ENCODE measurements at places on chromosomes 4 and X.
A peak's percentile ranks its signal among the peaks of the same experiment; 100 is the strongest.

DNA sequence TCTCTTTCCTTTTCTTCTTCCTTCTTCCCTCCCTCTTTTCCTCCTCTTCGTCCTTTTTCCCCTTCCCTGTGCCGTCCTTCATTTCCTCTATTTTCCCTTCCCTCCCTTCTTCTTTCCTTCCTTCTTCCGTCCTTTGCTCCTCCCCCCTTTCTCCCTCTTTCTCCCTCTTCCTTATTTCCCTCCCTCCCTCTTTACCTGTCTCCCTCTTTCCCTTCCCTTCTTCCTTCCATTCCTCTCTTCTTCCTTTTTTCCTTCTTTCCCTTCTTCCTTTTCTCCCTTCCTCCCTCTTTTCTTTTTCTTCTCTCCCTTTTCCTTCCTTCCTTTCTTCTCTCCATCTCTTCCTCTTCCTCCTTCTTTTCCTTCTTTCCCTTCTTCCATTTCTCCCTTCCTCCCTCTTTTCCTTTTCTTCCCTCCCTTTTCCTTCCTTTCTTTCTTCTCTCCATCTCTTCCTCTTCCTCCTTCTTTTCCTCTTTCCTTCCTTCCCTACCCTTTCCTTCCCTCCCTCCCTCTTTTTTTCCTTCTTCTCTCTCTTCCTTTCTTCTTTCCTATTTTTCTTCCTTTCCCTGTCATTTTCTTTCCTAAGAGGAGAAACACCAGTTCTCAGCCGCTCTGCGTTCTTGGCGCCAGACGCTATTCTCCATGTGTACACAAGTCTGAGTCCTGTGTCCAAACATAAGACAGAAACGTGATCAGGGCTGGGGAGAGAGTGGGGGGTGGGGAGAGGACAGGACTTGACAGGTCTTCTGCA, 597.1 kb downstream of the MID1IP1 start:
- DNase-seq, result no peak

DNA sequence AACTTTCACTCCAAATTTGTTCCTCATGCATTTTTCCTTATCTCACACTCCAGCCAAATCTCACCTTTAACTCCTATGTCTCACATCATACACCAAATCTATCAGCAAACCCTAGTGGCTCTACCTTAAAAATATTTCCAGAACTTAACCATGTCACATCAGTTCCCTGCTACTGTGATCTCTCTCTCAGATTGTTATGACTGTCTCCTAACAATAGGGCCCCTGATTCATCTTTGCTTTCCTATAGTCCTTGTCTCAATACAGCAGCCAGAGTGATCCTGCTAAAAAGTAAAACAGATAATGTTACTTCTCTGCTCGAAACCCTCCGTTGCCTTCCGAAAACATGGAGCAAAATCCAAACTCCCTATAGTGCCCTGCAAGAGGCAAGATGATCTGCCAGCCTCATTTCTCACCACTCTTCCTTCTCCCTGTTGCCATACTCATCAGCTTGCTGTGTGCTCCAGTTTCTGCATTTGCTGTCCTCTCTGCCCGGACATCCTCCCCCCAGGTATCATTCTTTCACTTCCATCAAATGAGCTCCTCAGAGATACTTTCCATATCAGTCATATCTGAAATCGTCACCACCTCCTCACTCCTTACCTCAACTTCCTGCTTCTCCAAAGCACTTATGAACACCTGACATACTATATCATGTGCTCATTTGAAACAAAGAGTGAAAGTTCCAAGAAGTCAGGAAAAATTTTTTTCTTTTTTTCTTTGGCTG, 293.4 kb upstream of the NR3C2 start:
- DNase-seq, result no peak

DNA sequence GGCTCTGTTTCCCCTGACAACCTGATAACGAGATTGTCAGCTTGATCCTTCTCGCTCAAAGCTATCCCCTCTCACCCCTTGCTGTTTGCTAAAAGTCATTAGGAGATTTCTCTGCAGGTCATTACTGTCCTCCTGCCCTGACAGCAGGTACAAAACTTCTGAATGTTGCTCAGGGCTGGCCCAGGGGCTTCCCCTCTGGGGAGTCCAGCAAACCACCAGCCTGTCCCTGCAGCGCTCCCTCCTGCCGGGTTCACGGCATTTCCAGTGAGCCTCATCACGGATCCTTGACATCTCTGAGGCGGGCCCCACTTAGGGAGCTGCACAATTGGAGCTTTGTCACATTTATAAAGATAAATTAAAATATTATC, 5.2 kb upstream of the SORCS2 start:
- no peak for DNase-seq

- DNase-seq, result no peak
These were observed 429.1 kb upstream of the INTU start for GRCh38 chr4:127203562-127204200.

DNA sequence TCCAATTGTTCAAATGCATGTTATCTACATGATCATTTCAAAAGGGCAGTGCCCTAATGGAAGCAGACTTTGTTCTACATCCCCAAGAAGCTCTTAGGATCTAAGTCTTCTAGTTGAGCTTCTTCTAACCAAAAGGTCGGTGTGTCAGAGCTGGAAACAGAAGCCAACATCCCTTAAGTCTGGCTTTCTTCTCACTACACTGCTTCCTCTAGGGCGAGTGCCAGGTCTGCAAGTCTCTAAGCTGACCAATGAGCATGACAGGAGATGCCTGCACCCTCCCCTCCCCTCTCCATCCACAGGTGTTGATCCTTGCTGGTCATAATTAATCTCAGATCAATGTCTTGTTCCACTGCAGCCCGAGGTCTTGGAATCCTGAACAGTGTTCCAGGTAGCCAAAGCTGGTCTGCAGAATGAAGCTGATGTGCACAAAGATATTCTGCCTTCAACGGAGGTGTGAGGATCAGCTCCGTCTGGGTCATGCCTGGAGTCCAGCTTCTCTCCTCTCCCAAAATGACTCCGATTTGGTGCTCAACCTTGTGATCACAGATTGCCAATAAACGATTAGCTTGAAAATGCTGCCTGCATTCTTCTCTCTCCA, 44.1 kb downstream of the WDR1 start:
- no peak for DNase-seq

- DNase-seq, result peak; percentile 38
These were observed 10.0 kb downstream of the TNIP3 start for GRCh38 chr4:121154103-121154515.

- DNase-seq, result no peak
These were observed 5.1 kb upstream of the SLC10A3 start for GRCh38 chrX:154495472-154495922.

GRCh38 chr4:10106421-10107039, 10.1 kb downstream of the WDR1 start:
- DNase-seq, result peak; percentile 84

- no peak for DNase-seq
These were observed 13.0 kb upstream of the SLC25A5 start for GRCh38 chrX:119455264-119455663.

DNA sequence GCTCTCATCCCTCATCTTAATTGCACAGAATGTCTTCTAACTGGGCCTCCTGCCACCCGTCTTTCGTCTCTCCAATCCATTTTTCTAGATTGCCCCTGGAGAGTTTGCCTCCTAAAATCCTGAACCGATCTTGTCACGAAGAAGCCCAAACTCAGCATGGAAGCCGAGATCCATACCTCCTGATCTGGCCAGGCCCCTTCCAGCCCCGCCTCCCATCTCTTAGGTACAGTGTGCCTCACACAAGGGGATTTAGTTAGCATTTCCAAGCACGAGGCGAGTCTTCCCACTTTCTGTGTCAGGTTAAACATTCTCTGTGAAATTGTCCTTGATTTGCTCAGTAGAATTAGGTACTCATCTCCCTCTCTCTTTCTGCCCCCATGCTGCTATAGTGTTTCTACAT, 80.0 kb upstream of the TENM3 start:
- DNase-seq, result no peak

DNA sequence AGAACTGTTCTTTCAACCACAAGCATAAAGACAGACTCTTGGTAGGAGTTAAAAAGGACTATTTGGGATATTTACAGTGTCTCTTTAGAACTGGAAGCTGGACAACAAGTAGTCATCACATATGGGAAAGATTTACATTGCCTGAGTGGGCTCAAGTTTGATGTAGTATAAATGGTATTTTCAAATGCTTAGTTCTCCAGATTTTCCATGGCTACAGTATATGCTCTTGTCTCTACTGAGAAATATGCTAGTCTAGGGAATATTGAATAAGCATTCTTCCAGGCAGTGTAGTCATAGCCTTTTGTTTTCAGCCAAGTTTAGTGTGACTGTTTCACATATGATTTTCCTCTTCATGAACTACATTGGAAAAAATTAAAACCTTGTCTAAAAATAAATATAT, 315.6 kb downstream of the ARHGAP24 start:
- DNase-seq, result no peak
